Esophagus squamous epithelium (tissue), 5 donors: ENCODE measurements at places on chromosomes 13 and 19.

- no peak for DNase-seq
- H3K4me3 ChIP-seq, result no peak overlapping the region
- no peaks in the 10 kb centered on the region for H3K36me3 ChIP-seq
- H3K27me3 ChIP-seq, result no peaks in the 10 kb centered on the region
- H3K27ac ChIP-seq, result no peak overlapping the region
- peaks cover 7% of the 10 kb centered on the region for H3K4me1 ChIP-seq
Observed at GRCh38 chr13:107043021-107043956, 475.4 kb upstream of the ARGLU1 start.

DNA sequence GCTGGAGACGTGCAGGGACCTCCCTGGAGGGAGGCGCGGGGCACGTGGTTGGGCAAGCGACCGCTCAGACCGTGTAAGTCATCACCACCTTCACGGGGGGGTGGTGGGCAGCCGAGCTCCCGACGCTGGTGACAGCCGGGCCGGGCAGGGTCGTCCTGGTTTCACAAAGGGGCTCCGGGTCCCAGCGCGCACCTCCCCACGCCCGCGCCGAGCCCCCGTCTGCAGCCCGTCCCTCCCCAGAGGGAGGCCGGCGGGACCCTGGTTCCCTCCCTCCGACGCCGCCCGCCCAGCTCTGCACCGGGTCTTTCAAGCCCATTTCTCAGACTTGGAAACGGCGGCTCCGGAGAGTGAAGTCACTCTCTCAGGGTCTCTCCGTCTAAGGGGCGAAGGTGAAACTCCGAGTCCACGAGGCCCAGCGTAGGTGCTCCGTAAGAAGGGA is 729 bp upstream of the ARID3A start:
- peak overlapping the region; percentile 92 for H3K27ac ChIP-seq
- peaks cover 25% of the 10 kb centered on the region for H3K4me1 ChIP-seq
- H3K36me3 ChIP-seq, result no peaks in the 10 kb centered on the region
- no peak for DNase-seq

DNA sequence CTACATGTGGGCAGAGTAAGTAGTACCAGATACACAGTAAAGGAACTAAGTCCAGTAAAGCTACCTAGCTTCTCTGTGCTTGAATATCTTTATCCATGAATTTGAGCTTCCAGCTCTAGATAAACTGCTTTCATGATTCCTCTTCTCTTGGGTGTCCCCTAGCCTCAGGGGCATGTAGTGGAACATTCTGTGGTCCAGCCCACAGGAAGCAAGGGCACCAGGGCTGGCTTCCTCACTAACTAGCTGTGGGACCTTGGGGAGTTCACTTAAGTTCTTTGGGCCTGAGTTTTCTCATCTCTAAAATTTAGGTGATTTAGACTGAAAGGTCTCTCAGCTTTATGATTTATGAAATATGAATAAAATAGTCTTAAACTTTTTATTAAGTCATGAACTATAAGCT is 185.7 kb downstream of the KATNAL1 start:
- no peak overlapping the region for H3K27ac ChIP-seq
- no peak overlapping the region for H3K4me3 ChIP-seq
- no peak for DNase-seq
- no peaks in the 10 kb centered on the region for H3K36me3 ChIP-seq
- H3K27me3 ChIP-seq, result no peaks in the 10 kb centered on the region

DNA sequence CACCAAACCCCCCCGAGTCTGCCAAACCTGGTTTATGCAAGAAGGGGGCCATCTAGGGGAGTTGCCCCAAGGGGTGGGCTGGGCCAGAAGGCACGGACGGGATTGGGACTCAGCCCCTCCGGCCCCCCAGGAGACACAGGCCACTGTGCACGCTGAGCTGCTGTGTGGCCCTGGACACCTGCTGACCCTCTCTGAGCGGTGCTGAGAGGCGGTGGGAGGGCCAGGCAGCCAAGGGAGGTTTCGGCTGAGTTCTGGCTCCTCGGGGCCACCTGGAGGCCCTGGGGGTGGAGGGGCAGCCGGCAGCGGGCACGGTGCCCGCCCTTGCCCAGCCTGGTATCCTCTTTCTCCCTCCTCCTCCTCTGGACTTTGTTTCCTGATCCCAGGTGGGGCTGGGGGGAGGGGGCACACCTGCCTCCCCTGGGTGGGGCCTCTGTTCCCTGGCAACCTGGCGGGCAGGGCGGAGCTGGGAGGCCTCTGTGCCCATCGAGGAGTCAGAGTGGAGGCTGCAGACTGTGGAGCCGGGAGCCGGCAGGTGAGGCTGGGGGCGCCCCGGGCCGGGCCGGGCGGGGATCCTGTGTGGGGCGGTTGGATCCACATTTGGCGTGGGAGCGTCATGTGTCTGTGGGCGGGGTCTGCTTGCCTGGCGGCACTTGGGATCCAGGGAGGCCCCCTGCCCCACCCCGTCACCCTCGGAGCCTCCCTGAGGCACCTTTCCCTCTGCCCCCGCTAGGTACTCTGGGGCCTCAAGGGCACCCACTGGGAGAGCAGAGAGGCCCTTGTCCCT is at the start of gene MISP:
Gene MISP, plus strand, starts transcription at position 473 of the 784 bp plus-strand sequence. CDS start 5,835 bp downstream, outside the sequence.
- peaks cover 34% of the 10 kb centered on the region for H3K27me3 ChIP-seq
- peaks cover 22% of the 10 kb centered on the region for H3K4me1 ChIP-seq

DNA sequence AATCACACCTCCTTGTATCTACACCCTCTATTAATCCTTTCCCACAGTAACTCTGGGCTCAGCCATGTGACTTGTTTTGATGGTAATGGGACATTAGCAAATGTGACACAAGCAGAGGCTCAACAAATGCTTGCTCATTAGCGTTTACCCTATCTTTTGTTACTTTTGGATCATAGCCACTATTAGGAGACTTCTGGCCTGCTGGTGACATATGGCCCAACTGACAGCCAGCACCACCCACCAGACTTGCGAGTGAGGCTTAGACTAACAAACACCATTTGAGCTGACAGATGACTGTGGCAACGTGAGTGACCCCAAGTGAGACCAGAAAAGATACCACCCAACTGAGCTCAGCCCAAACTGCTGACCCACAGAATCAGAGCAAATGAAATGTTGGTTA is 154.1 kb downstream of the OLFM4 start:
- no peaks in the 10 kb centered on the region for H3K27me3 ChIP-seq
- no peak overlapping the region for H3K4me3 ChIP-seq
- H3K36me3 ChIP-seq, result no peaks in the 10 kb centered on the region

- no peak overlapping the region for H3K27ac ChIP-seq
- no peaks in the 10 kb centered on the region for H3K4me1 ChIP-seq
- no peak for DNase-seq
- H3K4me3 ChIP-seq, result no peak overlapping the region
- H3K27me3 ChIP-seq, result no peaks in the 10 kb centered on the region
Observed at GRCh38 chr19:9808855-9809824, 9.7 kb downstream of the FBXL12 start.

DNA sequence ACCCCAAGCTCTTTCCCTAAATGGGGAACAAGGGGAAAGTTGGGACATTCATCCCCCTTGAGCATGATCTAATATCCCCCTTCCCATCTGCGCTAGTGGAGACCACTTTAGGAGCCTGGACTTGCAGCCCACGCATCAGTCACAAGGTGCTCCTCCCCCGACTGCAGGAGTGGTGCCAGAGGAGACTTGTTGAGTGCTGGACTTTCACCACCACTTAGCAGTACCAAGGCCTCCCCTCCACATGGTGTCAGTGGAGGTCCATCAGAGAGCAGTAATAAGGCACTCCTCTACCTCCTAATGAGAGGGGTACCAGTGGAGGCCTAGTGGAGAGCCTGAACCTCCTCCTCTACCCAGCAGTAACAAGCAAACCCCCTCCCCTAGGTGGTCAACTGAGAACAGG is 22.5 kb downstream of the CAB39L start:
- DNase-seq, result no peak
- H3K4me3 ChIP-seq, result no peak overlapping the region
- H3K36me3 ChIP-seq, result no peaks in the 10 kb centered on the region

- no peak overlapping the region for H3K27ac ChIP-seq
- DNase-seq, result no peak
- no peaks in the 10 kb centered on the region for H3K27me3 ChIP-seq
- H3K36me3 ChIP-seq, result no peaks in the 10 kb centered on the region
Observed at GRCh38 chr13:114225610-114226009, 9.1 kb upstream of the CDC16 start.

GRCh38 chr13:99873832-99874430 is 97.6 kb downstream of the ZIC5 start:
- H3K27ac ChIP-seq, result no peak overlapping the region
- DNase-seq, result no peak
- H3K4me3 ChIP-seq, result no peak overlapping the region

GRCh38 chr19:29547361-29547960 is 21.7 kb downstream of the VSTM2B start:
- H3K4me3 ChIP-seq, result no peak overlapping the region
- peaks cover 17% of the 10 kb centered on the region for H3K27me3 ChIP-seq
- no peaks in the 10 kb centered on the region for H3K4me1 ChIP-seq

GRCh38 chr19:22286151-22286810 is at the start of gene ZNF729:
ZNF729 (plus strand) TSS chr19:22286441; CDS start chr19:22286526, 85 bp downstream.
- no peak within 1 kb of the TSS for H3K27ac ChIP-seq
- H3K27me3 ChIP-seq, result peaks cover 3% of the 10 kb centered on the region
- H3K36me3 ChIP-seq, result no peaks in the 10 kb centered on the region
- H3K4me3 ChIP-seq, result no peak within 1 kb of the TSS

GRCh38 chr19:36051637-36052036 is 2.4 kb downstream of the THAP8 start:
- H3K27me3 ChIP-seq, result no peaks in the 10 kb centered on the region
- no peak overlapping the region for H3K4me3 ChIP-seq
- peak overlapping the region; percentile 28 for H3K27ac ChIP-seq
- no peaks in the 10 kb centered on the region for H3K36me3 ChIP-seq
- peaks cover 30% of the 10 kb centered on the region for H3K4me1 ChIP-seq

DNA sequence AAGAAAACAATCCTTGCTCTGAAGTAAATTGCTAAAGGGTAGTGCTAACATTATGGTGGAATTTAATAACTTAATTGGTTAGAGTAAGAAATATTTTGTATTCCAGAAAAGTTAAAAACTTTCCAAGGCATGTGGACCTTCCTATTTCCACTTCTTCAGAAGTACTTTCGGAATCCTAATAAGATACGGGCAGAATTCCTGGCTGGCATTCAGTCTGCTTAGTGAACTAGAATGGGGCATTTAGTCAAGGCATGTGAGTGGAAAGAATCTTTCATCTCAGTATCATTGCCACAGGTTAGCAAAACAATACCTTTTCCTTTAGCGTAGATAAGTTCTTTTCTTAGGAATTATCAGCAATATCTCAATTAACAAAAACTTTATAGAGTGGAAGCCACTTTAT is 85.1 kb downstream of the TNFRSF19 start:
- H3K4me1 ChIP-seq, result peaks cover 42% of the 10 kb centered on the region
- H3K27ac ChIP-seq, result no peak overlapping the region
- H3K27me3 ChIP-seq, result no peaks in the 10 kb centered on the region
- no peak overlapping the region for H3K4me3 ChIP-seq

- H3K27ac ChIP-seq, result no peak overlapping the region
- no peak for DNase-seq
- no peaks in the 10 kb centered on the region for H3K4me1 ChIP-seq
- no peaks in the 10 kb centered on the region for H3K36me3 ChIP-seq
- no peaks in the 10 kb centered on the region for H3K27me3 ChIP-seq
Observed at GRCh38 chr13:111398196-111398595, 77.8 kb downstream of the TEX29 start.

DNA sequence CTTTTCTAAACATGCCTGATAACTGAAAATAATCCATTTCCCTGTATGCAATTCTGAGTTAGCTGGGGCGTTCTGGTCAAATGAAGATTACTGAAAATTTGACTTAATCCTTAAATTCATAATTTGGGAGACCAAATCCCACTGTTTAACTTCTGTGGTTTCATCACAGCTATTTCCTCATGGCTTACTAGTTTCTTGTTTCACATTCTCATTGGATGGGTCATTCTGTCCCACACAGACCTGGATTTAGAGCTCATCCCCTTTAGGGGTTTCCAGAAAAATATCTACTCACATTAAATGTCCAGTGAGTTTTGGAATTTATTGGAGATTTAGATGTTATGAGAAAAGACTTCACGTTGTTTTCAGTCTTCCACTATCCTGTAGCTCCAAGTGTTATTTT is 709.3 kb upstream of the KLHL1 start:
- H3K4me1 ChIP-seq, result no peaks in the 10 kb centered on the region
- no peak overlapping the region for H3K4me3 ChIP-seq
- H3K36me3 ChIP-seq, result no peaks in the 10 kb centered on the region
- no peak for DNase-seq
- no peak overlapping the region for H3K27ac ChIP-seq

- DNase-seq, result no peak
- H3K4me1 ChIP-seq, result no peaks in the 10 kb centered on the region
- no peak overlapping the region for H3K4me3 ChIP-seq
- H3K27ac ChIP-seq, result no peak overlapping the region
- H3K36me3 ChIP-seq, result no peaks in the 10 kb centered on the region
Observed at GRCh38 chr13:105365831-105366230, 1169.6 kb downstream of the EFNB2 start.

DNA sequence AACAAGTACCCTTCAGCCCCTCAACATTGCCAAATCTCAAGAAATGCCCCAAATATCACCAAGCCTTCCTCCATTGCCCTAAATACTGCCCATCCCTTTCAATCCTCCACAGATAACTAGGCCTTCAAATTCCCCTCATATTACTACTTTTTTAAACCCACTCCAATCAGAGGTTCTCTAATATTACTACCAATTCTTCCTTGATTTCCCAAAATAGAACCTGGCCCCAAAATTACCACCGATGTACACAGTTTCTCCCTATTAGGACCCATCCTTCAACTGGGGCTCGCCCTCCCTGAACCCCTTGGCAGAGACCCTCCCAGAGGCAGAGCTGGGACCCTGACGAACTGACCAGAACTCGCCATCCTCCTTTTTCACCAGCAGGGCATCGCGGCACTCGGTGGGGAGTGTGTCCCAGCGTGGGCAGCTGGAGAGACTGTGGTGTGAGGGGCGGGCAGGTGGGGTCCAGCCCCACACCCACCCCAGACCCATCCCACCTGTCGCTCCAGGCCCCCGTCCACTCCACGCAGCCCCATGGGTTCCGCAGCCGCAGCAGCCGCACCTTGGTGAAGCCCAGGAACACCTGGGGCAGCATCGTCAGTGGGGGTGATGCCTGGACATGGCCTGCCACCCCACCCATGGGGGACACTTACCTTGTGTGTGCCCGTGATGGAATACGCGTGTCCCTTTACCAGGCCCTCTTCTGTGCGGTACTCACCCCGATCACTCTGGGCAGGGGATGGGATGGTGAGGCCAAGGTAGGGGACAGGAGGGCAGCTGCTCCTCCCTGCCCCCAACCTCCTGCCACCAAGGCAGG is 6.1 kb downstream of the CAPN12 start:
- no peak for DNase-seq
- no peaks in the 10 kb centered on the region for H3K27me3 ChIP-seq
- H3K4me1 ChIP-seq, result peaks cover 29% of the 10 kb centered on the region
- H3K27ac ChIP-seq, result no peak overlapping the region
- H3K4me3 ChIP-seq, result no peak overlapping the region
- no peaks in the 10 kb centered on the region for H3K36me3 ChIP-seq

- peaks cover 9% of the 10 kb centered on the region for H3K4me1 ChIP-seq
- no peaks in the 10 kb centered on the region for H3K27me3 ChIP-seq
- no peak for DNase-seq
- no peak overlapping the region for H3K27ac ChIP-seq
- H3K36me3 ChIP-seq, result no peaks in the 10 kb centered on the region
Observed at GRCh38 chr13:98216711-98217285, 39.7 kb upstream of the RNF113B start.

- no peaks in the 10 kb centered on the region for H3K27me3 ChIP-seq
- DNase-seq, result no peak
- H3K27ac ChIP-seq, result no peak overlapping the region
Observed at GRCh38 chr13:98261165-98261702, 84.2 kb upstream of the RNF113B start.

GRCh38 chr19:55626350-55626749 is 2.0 kb upstream of the ZNF784 start:
- no peak for DNase-seq
- no peaks in the 10 kb centered on the region for H3K27me3 ChIP-seq
- H3K4me1 ChIP-seq, result peaks cover 6% of the 10 kb centered on the region
- no peak overlapping the region for H3K4me3 ChIP-seq
